Stimulated activated CD8-positive, alpha-beta memory T cell treated with anti-CD3 and anti-CD28 coated beads, Interleukin-4, amount 100 ng/mL, for 4 hours (primary cell): ENCODE measurements at places on chromosomes 4 and X.

DNA sequence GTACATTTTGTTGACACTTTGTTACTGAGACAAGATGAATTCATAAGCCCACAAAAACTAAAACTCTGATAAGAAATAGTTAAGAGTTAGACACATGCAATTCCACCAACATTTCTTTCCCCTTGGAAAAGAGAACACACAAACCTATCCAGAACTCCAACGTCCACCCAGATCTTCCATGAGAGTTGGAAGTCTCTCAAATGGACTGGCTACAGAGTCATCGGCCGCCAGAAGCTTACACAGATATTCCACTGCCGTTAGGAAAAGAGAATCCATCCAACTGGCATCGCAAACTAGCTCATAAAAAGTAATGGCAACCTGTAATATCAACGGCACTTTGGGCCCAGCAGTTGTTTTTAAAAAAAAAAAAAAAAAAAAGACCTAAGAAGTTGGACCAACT lies 114.7 kb downstream of the PRKX start:
- DNase-seq = no peak

GRCh38 chrX:41122664-41123257 lies 37.5 kb downstream of the USP9X start:
- no peak for DNase-seq

DNA sequence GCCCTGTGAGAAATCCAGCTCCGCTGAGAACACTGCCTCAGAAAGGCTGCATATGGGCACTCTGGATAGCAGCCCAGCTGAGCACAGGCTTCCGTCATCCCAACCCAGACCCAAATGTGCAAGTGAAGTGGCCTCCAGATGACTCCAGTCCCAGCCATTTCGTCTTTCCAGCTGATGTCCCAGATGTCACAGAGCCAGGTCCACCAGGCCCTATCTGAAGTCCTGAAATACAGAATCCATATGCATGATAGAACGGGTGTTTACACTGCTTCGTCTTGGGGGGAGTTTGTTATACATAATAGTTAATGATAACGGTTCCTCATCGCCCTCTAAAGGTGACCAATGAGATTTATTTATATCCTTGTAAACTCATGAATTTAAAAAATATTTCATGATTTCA lies 72.6 kb upstream of the TRIM2 start:
- DNase-seq = no peak

DNA sequence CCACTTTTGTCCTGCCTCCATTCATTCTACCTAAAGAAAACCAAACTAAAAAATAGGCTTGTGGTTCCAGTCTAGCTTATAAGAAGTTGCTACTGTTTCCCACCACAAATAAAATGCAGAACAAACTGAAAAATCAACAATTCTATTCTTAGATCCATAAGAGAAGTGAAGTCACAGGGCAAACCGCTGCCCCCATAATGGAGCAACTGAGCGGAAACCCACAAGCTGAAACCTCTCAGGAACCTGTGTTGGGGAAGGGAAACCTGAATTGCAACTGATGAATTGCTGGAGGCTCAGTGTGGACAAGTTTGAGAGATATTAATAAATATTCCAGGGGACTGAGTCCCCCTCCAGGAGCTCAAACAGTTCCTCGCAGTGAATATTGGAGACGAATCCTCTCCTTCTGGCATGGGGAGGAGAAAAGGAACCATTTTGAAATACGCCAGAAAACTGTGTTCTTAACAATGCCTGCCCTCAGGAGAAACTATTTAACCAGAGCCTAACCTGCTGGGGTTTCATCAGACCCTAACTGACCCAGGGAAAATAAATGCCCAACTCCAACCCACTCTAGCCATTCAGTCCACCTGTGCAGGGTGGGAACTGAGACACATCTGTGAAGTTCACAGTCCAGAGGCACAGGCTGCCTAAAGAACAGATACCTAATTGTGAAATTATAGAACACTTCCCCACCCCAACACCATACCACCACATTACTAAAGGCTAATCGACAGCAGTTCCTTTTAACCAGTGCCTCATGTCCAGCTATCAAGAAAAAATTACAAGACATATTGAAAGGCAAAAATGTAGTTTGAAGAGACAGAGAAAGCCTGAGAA lies 22.8 kb upstream of the SH3RF1 start:
- DNase-seq = no peak

DNA sequence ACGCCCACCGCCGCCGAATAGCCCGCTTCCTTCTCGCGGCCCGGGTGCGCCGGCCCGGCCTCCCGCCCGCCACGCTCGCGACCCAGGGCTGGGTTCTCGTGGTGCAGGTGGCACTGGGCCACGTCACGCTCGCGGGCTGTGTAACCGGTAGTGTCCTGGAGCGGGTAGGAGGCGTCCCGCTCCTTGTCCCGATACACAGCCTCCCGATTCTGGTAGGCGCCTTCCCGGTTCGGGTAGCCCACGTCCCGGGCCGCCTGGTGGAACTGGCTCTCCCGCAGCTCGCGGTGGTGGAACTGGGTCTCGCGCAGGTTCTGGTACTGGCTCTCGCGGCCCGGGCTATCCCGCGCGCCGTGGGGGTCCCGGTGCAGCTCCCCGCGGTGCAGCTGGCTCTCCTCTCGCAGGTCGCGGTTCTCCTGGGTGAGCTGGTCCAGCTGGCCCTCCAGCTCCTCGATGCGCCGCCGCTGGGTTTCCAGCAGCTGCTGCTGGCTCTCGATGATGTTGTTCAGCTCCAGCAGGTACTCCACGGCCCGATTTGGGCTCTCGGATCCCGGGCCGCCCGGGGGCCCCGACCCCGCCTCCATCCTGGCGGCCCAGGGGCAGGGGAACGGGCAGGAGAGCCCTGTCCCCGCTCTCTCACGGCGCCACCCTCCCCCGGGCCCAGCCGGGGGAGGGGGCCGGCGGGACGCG lies 39.3 kb upstream of the IQSEC2 start:
- DNase-seq = no peak

- no peak for DNase-seq
Observed at GRCh38 chrX:97397371-97397770, 513.7 kb downstream of the RPA4 start.
